Islet precursor cell (in vitro differentiated cells): ENCODE measurements at places on chromosomes 6 and 20.

GRCh38 chr6:6803180-6803977 lies 214.9 kb downstream of the LY86 start:
- peak; percentile 89 for DNase-seq

DNA sequence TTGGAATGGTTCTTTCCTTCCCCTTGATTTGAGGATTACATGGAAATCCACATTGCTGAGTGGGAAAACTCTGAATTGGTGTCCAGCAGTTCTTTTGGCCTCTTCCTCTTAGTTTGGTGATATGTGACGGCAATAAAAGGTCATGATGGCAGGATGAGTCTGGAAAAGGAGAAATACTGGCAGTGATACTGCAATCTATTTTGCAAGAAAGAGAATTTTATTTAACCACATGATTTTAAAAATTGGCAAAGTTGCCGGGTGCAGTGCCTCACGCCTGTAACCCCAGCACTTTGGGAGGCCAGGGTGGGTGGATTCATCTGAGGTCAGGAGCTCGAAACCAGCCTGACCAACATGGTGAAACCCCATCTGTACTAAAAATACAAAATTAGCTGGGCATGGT lies 73.1 kb downstream of the ADTRP start:
- DNase-seq, result no peak

DNA sequence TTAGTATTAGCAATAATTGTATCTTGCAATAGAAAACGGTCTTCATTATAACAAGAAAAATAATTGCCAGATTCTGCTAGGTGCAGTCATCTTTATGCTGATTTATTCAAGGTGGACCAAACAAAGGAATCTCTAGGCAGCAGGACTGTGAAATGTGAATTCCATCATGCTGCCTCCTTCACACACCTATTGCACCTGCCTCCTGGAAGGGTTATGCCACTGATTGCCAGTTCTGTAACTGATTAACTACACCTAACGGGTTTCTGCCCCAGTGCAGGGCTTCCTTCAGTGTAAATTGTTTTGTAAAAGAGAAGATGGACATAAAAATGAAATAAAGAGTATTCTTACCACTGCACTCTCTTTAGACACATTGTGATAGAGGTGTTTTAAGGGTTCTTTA lies 96.1 kb downstream of the FOXO3 start:
- DNase-seq, result no peak

DNA sequence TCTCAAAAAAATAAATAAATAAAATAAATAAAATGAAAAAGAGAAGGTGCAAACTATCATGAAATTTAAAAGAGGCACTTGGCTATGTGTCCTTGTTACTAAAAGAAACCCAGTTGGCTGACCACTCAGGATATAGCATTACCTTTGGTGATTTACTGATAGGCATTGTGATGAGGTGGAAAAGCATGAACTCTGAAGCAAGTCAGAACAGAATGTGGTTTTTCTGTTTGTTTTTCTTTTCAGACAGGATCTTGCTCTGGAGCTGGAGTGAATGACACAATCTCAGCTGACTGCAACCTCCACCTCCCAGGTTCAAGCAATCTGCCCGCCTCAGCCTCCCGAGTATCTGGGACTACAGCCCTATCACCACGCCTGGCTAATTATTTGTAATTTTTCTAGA lies 31.9 kb downstream of the ZNF184 start:
- DNase-seq, result no peak

- peak; percentile 80 for DNase-seq
Measured at GRCh38 chr6:167501831-167502385, 177.0 kb downstream of the TTLL2 start.

DNA sequence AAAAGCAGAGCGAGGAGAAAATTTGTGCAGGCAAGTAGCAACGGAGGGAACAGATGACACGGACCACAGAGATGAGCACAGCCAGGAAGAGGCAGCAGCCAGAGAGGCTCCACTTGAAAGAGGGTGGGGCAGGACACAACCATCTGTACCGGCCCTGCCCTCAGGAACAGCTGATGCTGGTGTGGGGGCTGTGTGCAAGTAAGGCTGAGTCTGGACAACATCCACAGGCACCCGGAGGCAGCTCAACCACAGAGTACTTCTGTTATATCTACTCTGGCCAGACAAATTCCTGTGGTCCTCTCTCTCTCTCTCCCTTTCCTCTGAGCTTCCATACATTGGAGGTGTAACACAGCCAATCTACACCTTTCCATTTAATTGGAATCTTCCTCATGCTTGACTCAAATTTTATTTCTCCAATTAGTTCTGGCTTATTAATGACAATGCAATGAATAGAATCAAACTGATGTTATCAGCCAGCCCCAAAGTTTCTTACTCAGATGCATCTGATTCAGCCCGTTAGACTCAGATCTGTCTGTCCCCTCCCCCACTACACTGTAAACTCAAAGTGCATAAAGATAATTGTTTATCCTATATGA lies 24.9 kb downstream of the KIF13A start:
- peak; percentile 99 for DNase-seq

DNA sequence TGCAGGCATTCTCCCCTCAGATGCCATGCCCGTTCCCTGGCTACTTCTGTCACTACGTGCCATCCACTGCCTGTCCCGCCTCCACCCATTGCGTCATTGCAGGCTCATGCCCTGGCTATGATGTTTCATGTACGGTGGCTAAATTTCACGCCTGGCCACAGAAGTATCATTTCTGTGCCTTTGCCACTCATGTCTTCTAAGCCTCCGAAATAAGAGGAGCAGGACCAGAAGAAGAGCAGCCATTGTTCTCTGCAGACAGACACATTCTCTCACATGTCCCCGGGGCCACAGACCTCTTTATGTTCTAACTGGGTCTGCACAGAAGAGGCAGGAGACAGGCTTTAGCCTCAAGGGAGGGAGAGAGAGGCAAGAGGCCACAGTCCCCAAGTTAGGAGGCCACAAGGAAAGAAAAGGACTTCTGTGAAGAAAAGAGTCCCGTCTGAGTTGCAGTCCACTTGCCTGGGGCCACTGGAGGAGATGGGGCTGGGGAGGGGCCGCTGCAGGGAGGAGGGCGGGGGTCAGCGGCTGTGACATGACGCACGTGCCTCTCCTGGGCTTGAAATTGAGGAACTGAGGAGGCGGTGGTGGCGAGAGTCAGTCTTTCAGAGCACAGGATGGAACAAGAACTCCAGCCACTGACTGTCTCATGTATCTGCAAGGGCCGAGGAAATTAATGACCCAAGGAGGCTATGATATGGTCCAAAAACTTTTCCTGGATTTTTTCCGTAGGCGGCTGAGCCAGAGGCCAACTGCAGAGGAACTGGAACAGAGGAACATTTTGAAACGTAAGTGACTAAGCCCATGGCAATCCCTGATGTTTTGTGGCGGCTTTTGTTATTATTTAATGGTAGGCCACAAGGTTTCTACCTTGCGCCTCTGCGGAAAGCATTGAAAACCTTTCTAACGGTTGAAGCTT lies 55.9 kb downstream of the TBC1D7 start:
- peak; percentile 92 for DNase-seq

GRCh38 chr20:19765913-19766312 lies 7.9 kb downstream of the RIN2 start:
- DNase-seq, result no peak

GRCh38 chr6:47162793-47163192 lies 120.7 kb upstream of the ADGRF1 start:
- DNase-seq, result no peak

GRCh38 chr6:29791786-29792122 lies 35.9 kb upstream of the HLA-G start:
- DNase-seq, result no peak

DNA sequence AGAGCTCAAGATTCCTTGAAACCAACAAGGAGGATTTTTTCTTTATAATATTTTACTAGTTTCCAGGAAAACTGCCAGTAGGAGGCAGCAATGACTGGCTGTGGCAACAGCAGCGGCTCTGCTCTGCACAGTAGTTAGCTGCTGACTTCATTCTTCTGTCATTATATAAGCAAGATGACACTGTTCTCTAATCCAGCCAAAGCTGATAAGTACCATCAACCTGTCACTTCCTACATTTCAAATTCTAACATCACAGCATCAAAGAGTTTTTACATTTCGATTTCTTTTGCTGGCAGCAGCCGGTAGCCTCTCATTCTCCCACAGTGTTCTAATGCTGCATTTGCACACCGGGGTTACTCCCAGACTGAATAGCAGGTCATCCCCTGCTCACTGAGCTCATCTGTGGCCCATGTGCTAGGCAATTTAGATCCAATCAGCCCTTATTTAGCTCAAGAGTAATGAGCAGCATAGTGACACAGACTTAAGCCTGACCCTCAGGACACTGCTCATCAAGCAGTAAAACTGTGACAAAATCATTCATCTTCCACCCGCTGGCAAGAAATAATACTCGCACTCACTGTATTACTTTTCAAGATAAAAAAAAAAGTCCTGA lies 67.8 kb downstream of the MMS22L start:
- DNase-seq, result peak; percentile 70

DNA sequence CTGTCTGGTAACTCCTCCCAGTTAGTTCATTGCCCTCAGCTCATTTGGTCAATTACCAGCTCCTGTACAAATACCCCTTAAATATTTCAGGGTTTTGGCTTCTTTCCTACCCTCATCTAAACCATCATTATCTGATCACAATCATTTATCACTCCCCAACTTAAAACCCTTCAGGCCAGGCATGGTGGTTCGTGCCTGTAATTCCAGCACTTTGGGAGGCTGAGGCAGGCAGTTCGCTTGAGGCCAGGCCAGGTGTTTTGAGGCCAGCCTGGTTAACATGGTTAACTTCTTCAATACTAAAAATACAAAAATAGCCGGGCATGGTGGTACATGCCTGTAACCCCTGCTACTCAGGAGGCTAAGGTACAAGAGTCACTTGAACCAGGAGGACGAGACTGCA lies 9.4 kb downstream of the TGIF2 start:
- DNase-seq, result no peak

GRCh38 chr20:4949833-4950178 lies 51.5 kb downstream of the SLC23A2 start:
- DNase-seq, result no peak

DNA sequence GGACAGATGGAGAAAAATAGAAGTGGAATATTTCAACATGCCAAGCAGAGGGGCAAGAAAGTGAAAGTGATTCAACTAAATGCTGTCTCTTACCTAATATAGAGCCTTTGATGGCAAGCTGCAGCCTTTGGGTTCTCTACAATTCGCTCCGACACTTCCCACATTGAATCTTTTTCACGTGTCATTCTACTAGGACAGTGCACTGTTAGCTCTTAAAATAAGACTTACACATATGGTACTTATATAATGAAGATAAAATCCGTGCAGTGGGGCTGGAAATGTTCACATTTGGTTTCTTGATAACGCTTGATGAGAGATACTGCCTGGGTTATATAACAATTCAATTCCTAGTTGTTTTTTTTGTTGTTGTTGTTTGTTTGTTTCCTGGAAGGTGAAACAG lies 502.4 kb downstream of the LMBRD1 start:
- DNase-seq, result no peak

DNA sequence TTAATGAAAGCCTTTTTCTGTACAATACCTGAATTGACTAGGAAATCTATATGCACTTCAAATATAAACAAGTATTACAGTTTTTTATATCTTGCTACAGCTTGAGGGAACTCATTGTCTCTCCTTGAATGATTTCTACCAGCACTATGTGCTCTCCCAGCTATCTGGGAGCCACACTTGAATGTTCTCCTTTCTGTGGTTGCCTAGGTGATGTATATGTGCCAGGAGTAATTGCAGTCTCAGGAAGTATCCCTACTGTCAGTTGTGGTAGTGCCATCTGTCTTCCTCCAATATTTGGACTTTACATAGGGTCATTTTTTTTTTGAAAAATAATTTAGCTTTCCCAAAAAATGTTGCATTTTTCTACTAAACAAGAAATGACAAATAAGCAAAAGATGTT lies 288.0 kb upstream of the PLCB4 start:
- no peak for DNase-seq

DNA sequence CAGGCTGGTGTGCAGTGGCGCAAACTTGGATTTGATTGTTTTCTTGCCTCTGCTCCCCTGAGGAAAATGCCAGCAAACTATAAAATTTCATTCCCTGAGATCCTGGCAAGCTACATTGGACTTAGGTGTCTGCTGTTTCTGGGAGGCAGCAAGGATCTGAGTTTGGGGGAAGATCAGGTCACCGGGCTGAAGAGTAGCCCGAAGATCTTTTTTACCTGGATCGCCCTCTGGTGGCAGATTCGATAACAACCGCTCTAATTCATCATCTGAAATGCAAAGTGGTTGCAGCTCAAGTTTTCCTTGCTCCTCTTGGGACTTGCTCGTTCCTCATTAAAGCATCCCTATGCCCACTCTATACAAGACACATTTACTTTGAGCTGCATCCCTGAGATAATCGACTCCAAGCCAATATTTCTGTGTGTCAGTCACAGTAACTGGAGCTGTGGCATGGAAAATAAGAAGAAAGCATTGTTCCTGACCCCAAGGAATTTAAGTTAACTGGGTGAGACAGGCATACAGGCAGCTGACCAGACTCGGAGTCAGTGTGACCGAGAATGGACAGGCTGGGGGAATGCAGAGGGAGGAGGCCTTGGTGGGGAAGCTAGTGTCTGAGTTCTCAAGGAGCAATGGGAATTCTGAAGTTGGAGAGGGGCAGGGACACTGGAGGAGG lies 131.8 kb upstream of the PROKR2 start:
- peak; percentile 76 for DNase-seq

- DNase-seq, result no peak
Measured at GRCh38 chr6:16243055-16243454, 4.7 kb downstream of the GMPR start.

GRCh38 chr6:53342217-53342616 lies 6.5 kb downstream of the ELOVL5 start:
- DNase-seq, result no peak

DNA sequence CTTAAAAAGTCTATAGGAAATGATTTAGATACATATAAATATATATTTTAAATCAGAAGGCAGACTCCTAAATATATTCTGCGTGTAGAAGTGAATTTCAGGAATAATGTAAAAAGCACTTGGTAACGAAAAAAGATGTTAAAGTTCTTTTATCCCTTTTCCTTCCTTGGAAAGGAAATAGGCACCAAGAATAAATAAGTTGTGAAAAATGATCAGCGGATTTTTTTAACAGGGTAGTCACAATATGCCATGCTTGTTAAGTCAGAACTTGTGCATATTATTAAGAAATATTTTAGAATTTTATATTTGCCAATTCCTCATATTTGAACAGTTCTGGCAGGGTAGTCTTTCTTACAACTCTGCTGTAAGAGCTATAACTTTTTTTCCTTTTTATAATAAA lies 173.8 kb downstream of the CD83 start:
- DNase-seq, result no peak

GRCh38 chr6:9085054-9085708 lies 649.8 kb upstream of the SLC35B3 start:
- DNase-seq, result no peak

- no peak for DNase-seq
Measured at GRCh38 chr6:112017169-112017568, 36.7 kb upstream of the CCN6 start.

GRCh38 chr20:48721324-48722001 lies 106.3 kb downstream of the PREX1 start:
- DNase-seq, result no peak

DNA sequence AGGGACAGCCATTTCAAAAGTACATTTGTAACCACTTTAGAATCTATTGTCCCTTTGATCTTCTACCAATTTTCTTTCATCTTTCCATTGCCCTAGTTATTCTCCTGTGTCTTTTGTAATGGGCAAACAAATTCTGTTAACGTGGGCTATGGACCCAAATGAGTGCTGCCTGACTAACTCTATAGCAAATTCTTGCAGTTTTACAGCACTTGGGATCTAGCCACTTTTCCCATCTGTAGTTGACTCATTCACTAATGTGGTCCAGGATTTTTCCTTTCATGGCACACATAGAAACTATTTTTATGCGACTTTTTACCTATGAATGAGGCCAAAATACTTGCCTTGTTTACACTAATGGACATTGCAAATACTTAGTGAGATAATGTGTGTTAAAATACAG lies 52.0 kb downstream of the GRIK2 start:
- no peak for DNase-seq
